ENCODE measurements at places on chromosomes 1 and 21.

DNA sequence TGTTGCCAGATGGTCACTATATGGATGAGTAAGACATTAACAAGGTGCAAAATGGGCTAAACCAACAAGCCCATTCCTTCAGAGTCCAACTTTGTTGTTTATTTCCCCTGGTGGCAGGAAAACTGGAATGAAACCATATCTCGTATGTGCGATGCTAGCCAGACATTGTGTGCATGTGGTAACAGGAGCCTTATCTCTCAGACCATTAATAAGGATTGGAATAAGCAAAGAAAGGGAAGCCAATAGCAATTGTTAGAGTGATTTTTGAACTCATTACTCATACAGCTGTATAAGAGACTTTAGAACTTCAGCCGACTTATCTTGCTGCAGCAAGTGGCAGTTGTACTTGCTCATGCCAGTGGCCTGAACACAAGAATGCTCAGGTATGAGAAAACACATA lies 30.0 kb upstream of the HMCN1 start:
- no peak for DNase-seq

DNA sequence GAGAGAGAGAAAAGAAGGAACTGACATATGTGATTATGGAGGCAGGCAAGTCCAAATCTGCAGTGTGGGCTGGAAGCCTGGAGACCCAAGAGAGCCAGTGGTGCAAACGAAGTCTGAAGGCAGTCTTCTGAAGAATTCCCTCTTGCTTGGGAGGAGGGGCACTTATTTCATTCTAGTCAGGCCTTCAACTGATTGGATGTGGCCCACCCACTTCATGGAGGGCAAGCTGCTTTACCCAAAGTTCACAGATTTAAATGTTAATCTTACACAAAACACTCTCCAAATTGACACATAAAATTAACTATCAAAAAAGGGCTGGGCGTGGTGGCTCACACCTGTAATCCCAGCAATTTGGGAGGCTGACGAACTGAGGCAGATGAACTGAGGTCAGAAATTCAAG lies 103.5 kb upstream of the RAB3GAP2 start:
- DNase-seq = no peak

DNA sequence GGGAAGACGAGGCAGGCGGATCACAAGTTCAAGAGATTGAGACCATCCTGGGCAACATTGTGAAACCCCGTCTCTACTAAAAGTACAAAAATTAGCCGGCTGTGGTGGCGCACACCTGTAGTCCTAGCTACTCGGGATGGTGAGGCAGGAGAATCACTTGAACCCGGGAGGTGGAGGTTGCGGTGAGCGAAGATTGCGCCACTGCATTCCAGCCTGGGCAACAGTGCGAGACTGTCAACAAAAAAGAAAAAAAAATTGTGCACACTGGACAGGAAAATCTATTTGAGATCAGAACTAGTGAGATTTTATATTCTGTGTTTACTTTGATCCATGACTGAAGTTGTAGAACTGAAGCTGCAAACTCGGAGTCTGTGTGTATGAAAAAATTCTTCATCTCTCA lies 40.2 kb downstream of the SNRPE start:
- DNase-seq = no peak

DNA sequence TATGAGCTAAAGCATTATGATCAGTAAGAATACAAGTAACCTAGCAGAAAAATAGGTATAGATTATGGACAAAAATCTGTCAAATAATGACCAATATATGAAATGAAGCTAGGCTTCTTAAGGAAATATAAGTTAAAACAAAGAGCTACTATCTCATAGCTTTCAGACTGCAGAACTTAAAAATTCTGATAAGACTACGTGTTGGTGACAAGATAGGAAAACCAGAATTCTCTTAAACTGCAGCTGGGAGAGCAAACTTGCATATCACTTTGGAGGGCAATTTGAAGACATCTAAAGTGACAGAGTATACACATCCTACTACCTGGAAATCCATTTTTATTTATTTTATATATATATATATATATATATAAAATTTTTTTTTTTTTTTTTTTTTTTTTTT lies 65.5 kb downstream of the LTN1 start:
- no peak for DNase-seq

DNA sequence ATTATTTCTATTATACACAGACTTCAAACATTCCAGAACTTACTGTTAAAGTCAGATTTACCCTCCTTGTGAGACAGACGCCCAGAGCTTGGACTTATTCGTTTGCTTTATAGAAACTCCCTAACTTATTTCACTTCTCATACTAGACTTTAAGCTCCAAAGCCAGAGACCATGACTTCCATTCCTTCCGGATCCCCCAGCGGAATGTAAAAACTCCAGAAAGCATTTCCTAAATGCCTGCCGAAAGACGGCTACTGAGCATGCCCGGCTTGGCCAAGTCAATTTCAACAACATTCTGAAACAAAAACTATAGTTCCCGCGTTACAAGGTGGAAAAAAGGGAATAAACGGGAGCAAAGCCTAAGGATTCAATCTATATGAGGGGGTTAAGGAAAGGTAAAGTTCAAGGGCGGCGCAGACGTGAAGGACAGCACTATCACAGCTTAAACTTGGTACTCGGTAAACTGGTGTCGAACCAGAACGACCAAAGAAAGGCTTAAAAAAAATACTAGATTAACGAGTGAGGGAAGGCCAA lies 1.1 kb downstream of the USP48 start:
- peak; percentile 51 for DNase-seq

DNA sequence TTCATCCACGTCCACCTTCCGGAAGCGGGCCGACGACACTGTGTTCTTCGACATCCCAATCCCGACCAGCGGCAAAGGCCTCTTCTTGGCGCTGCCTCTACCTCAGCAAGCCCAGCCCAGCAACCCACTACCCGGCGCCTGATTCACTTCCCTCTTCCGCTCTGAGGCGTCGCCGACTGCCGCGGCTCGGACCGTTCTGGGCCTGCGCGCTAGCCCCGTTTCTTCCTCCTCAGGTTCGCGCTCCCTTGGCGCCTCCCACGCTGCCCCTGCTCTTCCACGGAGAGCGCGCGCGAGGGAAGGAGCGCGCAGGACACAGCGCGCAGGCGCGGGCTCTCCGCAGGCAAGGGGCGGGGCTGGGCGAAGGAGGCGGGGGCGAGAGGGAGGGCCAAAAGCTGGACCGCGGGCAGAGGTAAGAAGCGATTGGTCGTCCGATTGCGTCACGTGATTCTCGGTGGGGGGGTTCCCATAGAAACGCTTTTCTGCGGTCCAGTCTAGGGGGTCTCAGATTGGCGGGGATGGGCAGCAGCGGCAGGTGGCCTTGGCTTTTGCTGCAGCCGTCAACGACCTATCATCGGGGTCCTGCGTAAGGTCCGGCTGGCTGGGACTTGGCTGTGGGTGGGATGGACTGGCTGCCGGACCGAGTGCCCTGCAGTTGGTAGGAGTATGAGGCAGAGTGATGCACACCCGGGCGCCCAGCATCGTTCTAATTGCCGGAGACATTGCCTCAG lies at the start of gene ARPC5:
TSS of gene ARPC5 (minus strand) at position 178 of the 728 bp plus-strand sequence. CDS start at position 54, 124 bp downstream.
- DNase-seq = peak; percentile 95
